CD4-positive, alpha-beta T cell treated with Interleukin-4 for 4 hours (primary cell): ENCODE measurements at places on chromosomes 1 and 21.

DNA sequence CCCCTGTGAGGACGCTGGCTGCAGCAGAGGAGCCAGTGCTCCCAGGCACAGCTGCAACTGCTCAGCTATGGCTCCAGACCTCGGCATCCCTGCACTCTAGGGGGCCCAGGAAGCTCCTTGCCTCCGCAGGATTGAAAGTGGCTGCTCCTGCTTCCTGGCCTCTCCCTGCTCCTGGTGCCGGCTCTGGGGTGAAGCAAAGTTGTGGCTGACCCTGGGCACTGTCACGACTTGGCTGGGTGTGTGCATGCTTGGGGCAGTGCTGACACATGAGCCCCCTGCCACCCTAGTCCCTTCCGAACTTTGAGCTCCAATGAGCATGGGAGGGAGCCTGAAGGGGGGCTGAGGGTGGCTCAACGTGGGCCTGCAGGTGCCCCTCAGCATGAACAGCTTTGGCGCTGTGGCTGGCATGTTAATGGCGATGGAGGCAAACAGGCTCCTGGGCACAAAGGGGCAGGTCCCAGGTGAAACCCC, 1512.2 kb downstream of the KCNT2 start:
- no peak for DNase-seq

DNA sequence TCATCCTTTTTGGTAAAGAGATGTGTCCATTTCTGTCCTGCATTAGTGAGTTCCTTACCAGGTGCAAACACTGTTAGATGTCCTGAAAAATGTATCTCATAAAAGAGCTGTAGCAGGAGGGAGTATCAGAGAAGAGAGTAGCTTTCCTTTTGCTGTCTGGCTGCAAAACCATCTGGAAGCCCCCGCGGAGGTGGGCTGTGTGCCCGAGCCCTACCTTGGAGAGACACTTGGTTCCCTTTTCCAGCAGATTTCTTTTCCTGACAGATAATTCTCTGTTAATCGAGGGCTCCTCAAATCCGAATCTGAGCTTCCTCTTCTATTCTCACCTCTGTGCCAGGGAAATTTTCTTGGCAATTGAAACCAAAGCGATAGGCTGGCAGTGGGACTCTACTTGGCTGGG, 53.0 kb downstream of the KIF26B start:
- DNase-seq: no peak

GRCh38 chr1:56146449-56146848, 432.9 kb downstream of the PLPP3 start:
- DNase-seq: no peak

DNA sequence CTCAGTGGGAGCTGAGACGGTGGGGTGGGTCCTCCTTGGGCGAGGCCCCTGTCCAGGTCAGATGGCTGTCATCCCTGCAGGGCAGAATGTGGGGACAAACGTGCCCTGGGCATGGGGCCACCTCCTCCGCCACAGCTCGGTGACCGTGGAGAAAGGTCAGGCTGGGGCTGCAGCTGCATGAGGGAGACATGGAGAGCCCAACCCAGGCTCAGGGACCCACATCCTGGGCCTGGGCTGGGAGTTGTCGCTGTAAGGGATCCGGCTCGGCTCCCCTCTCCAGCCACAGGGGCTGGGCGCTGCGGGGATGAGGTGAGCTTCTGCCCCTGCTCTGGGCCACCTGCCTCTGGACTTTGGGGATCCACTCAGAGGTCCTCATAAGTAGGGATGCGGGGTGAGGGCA, 518 bp upstream of the PLCH2 start:
- DNase-seq: no peak

DNA sequence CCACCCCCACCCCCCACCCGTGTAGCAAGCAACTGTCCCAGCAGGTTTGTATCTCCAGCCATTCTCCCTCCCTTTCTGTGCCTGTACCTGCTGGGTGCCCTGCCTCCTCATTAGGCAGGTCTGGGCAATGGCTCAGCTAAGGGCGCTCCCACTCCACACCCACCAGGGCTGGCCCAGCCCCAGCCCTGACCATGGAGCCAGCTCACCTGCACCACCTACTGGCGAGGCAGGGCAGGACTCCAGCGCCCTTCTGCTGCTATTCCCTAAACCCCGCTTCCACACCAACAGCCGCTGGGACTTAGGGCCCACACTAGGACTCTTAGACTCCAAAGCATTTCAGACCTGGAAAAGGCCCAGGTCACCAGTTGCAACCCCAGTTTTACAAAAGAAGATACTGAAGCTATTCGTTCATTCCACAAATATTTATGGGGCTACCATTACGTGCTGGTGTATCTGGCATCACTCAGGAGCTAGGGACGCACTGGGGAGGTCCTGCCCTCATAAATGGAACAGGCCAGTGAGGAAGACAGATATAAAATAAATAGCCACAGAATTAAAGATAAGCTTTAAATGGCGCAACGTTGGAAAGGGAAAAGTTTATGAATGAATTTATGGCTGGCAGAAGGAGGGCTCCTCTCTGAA, 24.0 kb downstream of the PGLYRP3 start:
- no peak for DNase-seq

- no peak for DNase-seq
Observed at GRCh38 chr21:31371715-31372470, 27.8 kb upstream of the TIAM1 start.

DNA sequence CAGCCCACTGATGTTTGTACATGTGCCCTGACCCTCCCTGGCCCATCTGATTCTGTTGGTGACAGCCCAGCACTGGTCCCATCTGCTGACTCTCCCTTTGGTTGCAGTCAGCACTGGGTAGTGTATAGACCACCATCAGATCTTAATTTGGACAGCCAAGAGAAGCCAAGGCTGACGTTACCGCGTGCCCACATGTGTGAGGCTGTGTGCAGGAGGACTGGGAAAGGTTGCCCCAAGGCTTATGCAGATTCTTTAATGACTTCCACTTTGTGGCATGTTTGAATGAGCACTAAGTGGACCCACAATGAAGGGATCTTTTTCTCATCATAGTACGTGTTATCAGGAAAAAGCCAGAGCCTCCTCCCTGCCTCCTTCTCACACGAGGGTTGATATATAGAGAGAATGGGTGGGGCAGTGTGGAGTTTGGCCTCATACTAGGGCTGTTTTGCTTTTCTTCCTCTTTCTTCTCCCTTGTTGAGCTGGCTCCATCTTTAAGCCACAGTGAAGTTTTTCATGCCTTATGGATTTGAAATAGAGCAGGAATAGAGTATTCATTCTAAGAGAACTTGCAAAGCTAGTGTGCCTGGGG, 93.5 kb downstream of the NAV1 start:
- no peak for DNase-seq

GRCh38 chr1:152621993-152622392, 910 bp downstream of the LCE3A start:
- no peak for DNase-seq

DNA sequence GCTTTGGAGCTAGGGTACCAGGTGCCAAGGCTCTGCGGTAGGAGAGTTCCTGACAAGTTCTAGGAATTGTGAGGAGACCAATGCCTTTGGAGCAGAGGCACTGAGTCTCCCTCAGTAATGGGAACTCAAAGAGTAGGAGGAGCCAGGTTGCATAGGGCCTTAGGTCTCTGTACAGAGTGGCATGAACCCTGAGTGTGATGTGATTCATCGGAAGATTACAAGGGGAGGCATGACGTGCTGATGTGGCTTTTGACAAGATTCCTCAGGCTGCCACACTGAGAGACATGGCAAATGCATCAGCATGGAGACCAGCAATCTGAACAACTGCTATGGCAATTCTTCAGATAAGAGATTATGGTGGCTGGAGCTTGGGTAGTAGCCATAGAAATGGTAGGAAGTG, 94.6 kb upstream of the SLC44A3 start:
- DNase-seq: no peak

DNA sequence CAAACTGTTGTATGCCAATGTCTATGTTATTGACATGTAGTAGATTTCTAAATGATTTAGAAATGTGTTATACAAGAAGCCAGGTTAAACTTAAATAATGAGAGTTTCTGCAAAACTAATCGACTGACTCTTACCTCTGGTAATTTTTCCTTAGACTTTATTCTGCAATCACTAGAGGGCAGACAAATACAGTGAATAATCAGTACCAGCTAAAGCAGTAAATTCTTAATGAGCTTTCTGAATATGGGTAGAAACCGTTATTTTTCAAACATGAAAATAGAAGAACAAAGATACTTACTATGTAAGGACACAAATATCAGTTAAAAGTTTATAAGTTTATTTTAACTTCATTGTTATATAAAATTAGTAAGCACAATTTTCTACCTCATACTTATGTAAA, 97.9 kb upstream of the RGS1 start:
- DNase-seq: peak; percentile 59

- no peak for DNase-seq
Observed at GRCh38 chr1:154208677-154209388, 2.7 kb upstream of the CFAP141 start.

GRCh38 chr1:28087614-28088167, 719 bp downstream of the EYA3 start:
- no peak for DNase-seq

DNA sequence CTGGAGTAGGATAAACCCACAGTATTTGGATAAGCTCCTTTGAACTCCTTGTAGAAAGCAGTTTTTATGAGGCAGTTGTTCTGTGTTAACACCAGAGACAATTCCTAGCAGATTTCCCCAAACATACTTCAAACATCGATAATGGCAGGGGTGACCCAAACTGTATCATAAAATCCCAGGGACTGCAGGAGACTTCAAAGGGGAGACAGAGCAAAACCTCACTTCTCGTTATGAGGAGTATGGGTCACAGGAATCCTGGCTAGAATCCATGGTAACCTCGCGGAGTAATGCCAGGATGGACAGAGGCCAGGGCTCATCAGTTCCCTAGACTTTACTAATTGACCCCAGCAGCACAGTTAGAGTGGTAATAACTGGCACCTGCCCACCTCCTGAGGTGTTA, 148.0 kb downstream of the DHRS3 start:
- no peak for DNase-seq

DNA sequence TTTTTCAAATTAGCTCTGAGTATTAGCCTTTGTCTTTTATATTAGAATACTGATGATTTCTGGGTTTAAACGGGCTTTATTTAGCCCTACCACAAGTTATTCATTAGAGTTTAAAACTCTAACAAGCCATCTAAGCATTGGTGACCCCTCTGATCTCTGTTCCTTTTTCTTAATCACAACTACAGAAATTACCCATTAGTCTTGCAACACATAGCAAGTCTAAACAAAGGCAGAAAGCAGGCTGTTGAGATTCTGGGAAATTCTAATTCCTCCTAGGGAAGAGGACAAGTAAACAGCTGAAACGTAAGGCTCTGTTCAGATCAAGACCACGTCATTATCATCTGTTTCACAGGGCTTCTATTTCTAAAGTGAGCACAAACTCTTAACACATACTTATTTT, 491.2 kb upstream of the ZRANB2 start:
- DNase-seq: no peak

- DNase-seq: no peak
Observed at GRCh38 chr21:26451081-26451740, 121.9 kb downstream of the CYYR1 start.

DNA sequence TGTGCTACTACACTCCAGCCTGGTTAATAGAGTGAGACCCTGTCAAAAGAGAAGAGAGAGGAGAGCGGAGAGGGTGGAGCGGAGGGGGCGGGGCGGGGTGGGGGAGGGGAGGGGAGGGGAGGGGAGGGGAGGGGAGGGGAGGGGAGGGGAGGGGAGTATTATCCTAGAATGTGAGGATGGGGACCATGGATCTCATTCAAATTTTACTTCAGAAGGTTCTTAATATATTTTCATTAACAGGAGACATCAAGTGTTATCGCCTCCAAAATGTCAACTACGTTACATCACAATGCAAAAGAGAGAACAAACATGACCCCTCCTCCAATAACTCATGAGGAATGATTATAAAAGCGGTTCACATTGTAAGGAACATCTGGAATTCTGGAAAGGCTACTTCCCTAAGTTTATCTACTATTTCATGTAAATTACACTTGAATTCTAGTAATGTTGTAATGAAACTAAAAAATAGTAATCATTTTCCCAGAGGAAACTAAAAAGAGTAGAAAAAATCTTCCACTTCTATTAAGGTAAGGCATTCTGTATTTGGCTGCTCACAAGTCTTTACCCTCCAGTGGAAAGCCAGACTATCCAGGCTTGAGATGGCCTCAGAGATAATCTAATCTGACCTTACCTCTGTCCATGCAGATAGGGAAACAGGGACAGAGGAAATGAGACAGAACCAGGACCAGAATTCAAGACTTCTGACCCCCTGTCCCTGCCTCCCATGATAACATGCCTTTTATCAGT, 18.8 kb upstream of the GUCA2A start:
- no peak for DNase-seq

DNA sequence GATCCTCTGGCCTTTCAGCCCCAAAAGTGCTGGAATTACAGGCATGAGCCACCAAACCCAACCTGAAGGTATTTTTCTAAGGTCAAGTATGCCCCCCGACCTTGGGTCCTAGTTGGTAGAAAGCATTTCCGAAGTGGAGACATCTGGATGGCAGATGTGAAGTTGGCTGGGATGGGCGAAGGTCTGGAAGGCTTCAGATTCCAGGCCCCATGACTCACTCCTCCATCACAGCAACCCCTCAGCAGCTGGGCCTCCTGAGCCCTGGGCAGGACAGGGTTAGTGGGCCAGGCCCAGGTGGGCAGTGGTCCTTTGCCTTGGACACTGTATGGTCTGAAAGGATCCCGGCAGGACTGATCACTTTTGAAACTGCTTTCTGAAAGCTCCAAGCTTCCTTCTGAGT, 23.3 kb downstream of the NAV1 start:
- DNase-seq: no peak

GRCh38 chr1:21297975-21298374, 7.7 kb upstream of the ECE1 start:
- no peak for DNase-seq

DNA sequence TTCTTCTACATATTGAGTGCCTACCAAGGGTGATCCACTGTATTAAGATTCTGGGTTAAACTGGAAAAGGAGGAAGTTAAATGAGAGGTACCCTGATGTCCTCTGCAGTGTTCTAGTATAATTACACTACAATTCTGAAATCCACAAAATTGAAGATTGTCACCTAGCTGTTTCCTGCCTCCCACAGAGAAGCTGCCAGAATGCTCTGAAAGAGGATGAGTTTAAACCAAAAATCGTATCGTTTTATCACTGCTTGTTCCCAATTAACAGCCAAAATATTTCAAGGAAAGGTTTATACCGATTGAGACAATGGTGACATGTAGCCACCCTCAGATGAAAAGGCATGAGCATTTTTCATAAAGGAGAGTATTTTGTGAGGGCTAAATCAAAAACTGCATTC, 28.0 kb downstream of the TIAM1 start:
- DNase-seq: no peak

- DNase-seq: no peak
Observed at GRCh38 chr1:227795732-227796131, 19.7 kb upstream of the PRSS38 start.

- DNase-seq: peak; percentile 32
Observed at GRCh38 chr1:248807067-248807737, 18.5 kb downstream of the SH3BP5L start.

- DNase-seq: no peak
Observed at GRCh38 chr21:29738730-29739129, 201.1 kb downstream of the GRIK1 start.

DNA sequence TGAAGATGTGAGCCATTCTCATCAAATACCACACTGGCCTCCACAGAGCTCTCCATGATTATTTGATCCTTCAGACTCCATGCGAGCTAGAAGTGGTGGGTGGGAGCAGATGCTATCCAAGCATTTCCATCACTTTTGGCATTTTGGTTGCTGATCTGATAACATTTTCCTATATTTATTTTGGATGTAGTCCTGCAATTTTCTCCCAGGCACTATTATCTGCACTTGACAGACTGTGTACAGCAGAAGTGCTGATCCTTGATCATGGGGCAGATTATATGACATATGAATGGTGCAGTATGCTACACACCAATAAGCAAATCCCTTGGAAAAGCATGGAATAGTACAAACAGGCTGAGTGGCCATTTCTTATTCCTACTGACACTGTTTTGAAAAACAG, 167.6 kb upstream of the LRRC7 start:
- no peak for DNase-seq

GRCh38 chr1:215667761-215668160, 100.7 kb downstream of the KCTD3 start:
- no peak for DNase-seq
